ENCODE measurements at places on chromosomes 12 and 14.

- DNase-seq: peak; percentile 94
Observed at GRCh38 chr12:49018261-49019119, at the start of gene PRKAG1. TSS of gene PRKAG1 (minus strand) at chr12:49018776. CDS start at chr12:49018740, 36 bp downstream.

GRCh38 chr14:55893705-55894104 lies 224.5 kb upstream of the PELI2 start:
- DNase-seq: no peak

DNA sequence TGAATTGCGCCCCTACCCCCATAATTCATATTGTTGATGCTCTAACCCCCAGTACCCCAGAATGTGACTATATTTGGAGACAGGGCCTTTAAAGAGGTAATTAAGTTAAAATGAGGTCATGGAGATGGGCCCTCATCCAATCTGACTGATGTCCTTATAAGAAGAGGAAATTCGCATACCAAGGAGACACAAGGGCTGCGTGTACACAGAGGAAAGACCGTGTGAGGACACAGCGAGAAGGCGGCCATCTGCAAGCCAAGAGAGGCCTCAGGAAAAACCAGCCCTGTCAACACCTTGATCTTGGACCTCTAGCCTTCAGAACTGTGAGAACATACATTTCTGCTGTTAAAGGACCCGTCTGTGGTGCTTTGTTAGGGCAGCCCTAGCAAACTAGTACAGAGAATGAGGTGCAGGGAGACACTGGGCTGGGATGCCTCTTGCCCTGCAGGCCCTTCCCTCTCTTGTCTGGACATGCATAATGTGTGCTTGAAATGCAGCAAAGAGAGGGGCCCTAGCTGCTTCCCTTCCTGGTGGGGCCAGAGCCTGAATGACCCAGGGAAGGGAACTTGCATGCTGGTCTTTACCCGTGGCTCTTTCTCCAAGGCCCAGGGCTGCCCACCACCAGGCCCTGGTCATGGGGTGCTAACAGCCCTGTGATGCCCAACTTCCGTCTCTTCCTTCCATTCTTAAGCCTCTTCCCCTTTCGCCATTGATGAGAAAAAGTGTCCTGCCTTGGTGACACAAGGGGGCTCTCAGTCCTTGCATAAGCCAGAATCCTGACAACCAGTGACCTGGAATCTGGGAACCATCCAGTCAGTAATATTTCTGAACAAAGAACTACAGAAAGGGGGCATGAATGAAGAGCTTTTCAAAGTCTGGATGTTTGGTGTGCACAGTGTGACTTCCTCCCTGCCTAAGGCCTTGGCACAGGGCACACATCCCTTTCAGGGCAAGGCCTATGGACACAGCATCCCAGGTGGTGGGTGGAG lies 50.0 kb upstream of the GPATCH2L start:
- DNase-seq: no peak

GRCh38 chr14:77044783-77045237 lies 16.3 kb upstream of the IRF2BPL start:
- no peak for DNase-seq

DNA sequence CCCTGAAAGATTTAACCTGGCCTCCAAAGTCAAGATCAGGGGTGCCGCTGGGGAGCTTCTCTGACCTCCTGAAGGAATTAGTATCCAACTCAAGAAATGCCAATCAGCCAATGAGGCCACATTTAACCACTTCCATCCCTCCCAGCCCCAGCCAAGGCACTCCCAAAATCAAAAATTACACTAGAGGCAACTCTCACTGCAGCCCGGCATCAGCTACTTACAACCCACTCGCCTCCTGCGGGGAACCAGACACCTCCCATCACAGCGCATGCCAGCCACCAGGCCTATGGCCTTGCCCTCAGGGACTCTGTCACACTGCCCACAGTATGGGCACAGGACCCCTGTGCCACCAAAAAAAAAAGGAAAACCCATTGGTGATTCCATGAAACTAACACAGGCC lies 62.3 kb upstream of the DDX11 start:
- DNase-seq: no peak

- no peak for DNase-seq
Observed at GRCh38 chr12:131511803-131512561, 198.9 kb upstream of the SFSWAP start.

- DNase-seq: no peak
Observed at GRCh38 chr12:107405436-107405835, 280.2 kb upstream of the PWP1 start.

DNA sequence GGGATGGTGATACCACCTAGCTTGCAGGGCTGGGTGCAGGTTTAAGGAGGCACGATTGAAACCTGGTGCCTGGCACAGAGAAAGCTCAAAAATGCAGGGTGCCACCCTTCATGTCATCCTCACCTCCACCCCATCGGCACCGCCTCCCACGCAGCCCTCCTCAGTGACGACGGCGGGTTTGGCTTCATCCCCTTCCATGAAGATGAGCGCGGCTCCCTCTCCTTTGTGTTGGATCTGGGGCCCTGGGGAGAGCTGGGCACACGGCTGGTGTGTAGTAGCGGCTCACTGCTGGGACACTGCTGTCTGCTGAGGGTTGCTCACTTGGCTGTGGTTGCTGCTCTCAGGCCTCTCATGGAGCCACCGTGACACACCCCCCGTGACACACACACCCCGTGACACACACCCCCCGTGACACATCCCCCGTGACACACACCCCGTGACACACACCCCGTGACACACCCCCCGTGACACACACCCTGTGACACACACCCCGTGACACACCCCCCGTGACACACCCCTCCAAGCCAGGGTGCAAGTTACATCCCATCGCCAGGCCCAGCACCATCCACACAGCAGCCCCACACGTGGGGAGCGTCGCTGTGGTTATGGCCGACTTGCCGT lies 42.9 kb upstream of the FZD10 start:
- no peak for DNase-seq

GRCh38 chr14:73000073-73000472 lies 26.8 kb downstream of the ZFYVE1 start:
- DNase-seq: no peak

DNA sequence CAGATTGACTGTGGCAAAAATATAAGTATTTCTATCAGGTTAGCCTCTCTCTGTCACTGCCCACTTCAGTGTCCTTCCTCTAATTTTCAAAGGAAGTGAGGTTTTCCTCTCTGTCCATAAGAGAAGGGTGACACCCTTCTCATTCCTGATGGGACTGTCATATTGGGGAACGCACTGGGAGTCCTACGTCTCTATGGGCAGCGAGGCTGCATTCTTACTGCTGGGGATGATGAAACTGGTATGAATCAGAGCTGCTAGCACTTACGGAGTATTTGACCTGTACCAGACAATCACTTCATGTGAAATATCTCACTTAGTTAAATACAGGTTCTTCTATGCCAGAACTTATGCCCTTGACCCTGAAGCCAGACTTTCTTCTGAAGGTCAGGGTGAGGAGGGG lies 436.3 kb downstream of the DPF3 start:
- no peak for DNase-seq

DNA sequence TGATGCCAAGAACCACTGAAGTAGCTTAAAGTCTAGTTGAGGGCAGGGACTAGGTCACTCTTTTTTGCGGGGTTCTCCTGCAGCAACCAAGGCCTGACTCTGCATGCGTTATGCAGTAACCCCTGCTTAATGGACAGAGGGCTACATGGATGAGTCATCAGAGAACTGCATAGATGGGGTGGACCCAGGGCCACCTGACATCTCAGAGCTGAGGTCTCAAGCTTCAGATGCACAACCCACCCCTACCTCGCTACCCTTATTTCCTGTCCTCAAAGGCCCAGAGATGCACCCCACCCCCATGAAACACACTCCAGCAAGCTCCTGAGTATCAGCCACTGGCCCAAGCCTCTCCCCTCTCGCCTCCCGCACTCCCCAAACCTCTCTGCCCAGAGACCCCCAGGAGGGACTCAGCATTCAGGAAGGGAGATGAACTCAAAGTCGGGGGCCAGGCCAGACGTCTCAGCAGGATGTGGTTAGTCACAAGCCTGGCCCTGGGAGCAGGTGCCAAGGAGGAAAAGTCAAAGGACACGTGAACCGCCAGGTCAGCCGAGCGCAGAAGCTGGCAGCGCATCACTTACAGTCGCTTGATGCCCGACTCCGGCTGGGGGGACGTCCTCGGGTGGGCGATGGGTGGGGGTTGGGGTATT lies 25.8 kb downstream of the SNRNP35 start:
- DNase-seq: no peak

DNA sequence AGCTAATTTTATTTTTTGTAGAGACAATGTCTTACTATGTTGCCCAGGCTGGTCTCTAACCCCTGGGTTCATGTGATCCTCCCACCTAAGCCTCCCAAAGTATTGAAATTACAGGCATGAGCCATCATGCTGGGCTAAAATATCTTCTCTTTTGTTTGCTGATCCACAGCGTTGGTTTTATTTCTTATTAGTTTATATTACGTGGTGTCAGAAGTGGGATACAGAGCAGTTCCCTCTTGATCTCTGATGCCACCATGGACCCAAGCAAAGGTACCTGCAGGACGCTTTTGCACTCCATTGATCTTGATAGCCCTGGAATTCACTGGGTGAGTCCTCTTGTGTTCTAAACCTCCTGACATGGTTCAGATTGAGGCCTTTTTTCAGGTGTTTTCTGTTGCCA lies 43.8 kb upstream of the RESF1 start:
- no peak for DNase-seq

GRCh38 chr14:104434214-104435076 lies 145.1 kb upstream of the C14orf180 start:
- DNase-seq: no peak

DNA sequence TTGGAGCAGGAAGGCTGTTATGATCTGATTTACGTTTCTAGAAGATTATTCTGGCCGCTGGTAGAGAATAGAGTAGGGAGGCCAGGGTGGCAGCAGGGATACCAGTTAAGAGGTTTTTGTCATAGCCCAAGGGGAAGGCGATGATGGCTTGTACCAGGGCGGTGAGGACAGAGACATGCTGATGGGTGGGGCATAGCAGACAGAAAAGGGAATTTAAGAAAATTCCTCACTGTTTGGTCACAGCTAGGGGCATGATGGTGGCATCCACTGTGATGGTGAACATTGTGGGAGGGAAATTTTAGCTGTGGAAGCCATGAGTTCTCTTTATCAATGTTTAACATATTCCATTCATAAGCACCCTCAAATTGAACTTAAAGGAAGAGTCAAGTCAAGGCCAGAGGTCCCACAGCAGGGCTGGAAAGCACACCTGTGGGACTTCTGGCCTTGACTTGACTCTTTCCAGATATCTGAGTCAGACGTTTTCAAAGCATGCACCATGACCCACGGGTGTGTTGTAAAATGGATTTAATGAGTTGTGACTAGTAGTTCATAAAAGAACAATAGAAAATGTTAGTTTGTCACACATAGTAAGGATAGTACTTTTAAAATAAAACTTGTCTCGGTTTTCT lies 134.6 kb downstream of the CHST11 start:
- DNase-seq: no peak

GRCh38 chr14:100871234-100872186 lies 32.0 kb downstream of the RTL1 start:
- DNase-seq: peak; percentile 83

GRCh38 chr14:56244138-56244789 lies 126.1 kb downstream of the PELI2 start:
- DNase-seq: no peak

- DNase-seq: peak; percentile 23
Observed at GRCh38 chr14:96588410-96589257, 86.5 kb downstream of the PAPOLA start.

DNA sequence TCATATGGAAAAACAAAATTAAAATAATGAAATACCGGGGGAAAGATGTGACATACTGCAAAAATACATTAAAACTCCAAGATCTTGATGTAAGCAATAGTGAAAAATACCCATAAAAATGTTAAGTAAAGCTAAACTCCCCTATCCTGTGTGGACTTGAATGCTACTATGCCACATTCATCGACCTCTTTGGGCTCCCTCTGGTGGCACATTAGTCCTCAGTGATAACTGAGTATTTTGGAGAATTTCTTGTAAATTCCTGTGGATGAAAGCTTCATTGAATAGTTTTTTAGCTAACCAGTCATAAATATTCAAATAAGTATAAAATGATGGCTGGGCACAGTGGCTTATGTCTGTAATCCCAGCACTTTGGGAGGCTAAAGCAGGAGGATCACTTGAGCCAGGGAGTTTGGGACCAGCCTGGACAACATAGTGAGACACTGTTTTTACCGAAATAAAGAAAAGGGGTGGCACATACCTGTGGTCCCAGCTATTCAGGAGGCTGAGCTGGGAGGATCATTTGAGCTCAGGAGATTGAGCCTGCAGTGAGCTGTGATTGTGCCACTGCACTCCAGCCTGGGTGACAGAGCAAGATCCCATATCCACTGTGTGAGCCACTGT lies 42.4 kb upstream of the SGPP1 start:
- DNase-seq: peak; percentile 37

DNA sequence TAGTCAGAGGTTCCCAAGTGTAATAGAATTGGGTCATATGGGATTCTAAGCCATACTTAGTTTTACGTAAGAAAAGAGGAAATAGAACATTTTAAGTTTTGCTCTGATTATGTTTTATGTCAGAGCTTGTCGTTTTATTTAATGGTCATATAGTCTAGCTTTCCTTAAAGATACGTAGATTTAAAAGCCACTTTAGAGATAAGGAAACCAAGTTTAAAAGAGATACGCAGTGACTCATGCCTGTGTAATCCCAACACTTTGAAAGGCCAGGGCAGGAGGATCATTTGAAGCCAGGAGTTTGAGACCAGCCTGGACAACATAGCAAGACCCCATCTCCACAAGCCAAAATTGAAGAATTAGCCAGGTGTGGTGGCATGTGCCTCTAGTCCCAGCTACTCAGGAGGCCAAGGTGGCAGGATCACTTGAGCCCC lies 19.5 kb downstream of the MAPK1IP1L start:
- no peak for DNase-seq

- DNase-seq: no peak
Observed at GRCh38 chr14:49977126-49977841, 84.4 kb downstream of the ARF6 start.

DNA sequence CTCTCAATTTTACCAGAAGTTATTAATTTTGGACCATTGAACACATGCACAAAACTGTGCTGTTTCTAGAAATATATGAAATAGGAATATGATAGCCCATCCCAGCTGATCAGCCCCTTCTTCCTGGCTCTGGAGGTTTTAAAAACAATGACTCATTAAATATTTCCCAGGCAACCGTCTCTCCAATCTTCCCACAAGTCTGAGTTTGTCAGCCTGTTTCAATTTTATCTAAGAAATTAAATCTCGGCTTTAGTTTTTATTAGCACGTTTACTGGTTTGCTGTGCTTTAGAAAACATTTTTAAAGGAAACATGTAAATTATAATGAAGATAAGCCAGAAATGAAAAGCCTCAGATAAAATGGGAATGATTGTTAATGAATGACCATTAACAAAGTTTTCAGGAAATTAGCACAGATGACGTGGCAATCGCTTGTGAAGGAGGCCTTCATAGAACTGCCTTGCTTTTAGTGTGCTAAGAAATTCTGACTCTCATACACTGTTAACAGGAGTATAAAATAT lies 89.3 kb upstream of the RAP1B start:
- DNase-seq: peak; percentile 68

- no peak for DNase-seq
Observed at GRCh38 chr14:58979325-58979724, 209.1 kb upstream of the DAAM1 start.

DNA sequence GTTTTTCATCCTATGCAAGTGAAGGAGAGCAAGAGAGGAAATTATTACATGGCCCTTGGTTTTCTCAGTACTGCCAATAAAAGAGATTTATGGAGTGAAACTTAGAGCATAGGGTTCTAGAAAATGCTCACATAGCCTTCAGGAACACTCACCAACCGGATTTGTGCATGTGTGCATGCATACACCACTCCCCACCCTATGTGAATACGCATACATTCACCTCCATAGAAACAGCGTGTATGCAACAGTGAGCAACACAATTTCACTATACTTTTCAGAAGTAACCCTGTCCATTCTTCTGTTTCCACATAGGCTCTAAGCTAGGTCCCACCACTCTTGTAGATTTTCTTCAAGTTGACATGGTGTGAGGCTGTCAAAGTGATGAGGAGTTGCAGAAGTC lies 31.5 kb upstream of the HOXC13 start:
- DNase-seq: no peak
